ENCODE measurements at places on chromosomes 6 and 20. TPM values are rescaled to one million over a fixed set of nuclear protein-coding genes. Genes with fewer than 3 reads are reported as not detected.
A peak's percentile ranks its signal among the peaks of the same experiment; 100 is the strongest.

NT5E gene
- total RNA-seq = 280 TPM

TREM2 gene
- 0.59 TPM for total RNA-seq

IL17A gene
- not detected for total RNA-seq

PSORS1C2 gene
- total RNA-seq = not detected

MCCD1 gene
- total RNA-seq = not detected

CFB gene
- total RNA-seq = 26.8 TPM

SNRNP48 gene
- total RNA-seq = 15.9 TPM

- no peak for DNase-seq
Measured at GRCh38 chr20:4369119-4369797, 352.5 kb upstream of the PRND start.

DNA sequence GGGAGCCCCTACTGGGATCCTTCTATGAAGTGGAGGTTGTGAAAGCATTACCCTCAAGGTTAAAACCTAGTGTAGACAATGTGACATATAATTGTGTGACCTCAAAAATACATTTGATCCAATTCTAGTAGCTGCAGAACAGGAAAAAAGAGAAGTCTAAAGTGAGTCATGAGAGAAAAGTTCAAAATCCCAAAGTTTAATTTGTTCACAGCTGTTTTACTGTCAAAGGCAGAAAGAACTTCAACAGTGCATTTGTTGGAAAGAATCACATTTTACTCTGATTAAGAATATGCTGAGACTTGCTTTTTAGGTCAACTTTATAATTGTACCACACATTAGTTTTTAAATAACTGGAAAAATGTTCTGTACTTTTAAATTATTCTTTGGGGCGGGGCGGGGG lies 1027.4 kb upstream of the FLRT3 start:
- DNase-seq = no peak

DNA sequence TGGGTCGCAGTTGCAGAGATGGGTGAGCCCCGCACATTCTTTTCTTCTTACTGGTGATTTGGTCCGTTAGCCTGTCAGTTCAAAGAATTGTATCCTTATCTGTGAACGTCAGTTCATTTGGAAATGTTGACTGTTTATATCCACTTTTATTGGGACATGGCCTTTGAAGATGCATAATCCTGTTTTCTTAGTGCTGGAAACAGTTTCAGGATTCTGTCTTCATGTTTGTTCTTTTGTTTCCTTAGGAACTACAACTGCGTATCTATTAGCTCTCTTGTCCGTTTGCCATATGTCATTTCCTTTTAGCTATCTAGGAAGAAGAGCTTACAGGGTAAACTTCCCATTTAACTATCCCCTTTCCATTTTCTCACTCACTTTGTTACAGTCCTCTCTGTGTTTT lies 35.0 kb upstream of the TULP1 start:
- DNase-seq = no peak

DNA sequence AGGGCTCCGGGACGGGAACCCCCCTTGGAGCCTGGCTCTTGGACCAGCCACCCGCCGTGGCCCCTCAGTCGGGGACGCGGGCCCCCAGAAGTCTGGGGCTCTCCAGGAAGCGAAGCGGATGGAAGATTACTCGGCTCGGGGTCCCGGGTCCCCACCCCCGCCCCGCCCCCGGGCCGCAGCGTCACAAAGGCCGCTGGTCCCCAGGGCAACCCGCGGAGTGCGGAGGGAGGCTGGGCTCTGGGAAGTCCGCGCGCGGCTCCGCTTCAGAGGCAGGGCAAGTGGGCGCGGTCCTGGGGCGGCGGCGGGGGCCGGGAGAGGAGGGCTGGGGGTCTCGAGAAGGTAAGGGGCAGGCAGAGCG lies at the start of gene FNDC11:
Gene FNDC11, plus strand, starts transcription at position 227 of the 358 bp plus-strand sequence. CDS start 1,505 bp downstream, outside the sequence.
- DNase-seq = no peak

DNA sequence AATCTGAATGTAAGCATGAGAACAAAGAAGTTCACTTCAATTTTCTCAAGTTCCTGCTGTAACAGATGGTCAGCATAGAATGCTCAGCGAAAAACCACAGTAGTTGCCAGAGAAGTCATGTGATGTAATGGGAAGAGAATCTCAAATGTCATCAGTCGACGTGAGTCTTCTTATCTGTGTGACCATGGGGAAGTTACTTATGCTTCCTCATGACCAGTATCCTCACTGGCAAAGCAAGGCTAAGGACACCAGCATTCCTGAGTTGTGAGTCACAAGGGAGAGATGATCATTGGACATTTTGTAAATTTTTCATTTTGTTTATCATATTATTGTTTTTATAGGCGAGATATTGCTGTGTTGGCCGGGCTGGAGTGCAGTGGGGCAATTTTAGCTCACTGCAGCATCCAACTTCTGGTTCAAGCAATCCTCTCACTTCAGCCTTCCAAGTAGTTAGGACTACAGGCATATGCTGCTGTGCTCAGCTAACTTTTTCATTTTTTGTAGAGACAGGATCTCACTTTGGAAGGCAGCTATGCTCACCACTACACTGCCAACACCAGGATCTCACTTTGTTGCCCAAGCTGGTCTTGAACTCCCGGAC lies 21.9 kb downstream of the SGK1 start:
- DNase-seq = peak; percentile 92

DNA sequence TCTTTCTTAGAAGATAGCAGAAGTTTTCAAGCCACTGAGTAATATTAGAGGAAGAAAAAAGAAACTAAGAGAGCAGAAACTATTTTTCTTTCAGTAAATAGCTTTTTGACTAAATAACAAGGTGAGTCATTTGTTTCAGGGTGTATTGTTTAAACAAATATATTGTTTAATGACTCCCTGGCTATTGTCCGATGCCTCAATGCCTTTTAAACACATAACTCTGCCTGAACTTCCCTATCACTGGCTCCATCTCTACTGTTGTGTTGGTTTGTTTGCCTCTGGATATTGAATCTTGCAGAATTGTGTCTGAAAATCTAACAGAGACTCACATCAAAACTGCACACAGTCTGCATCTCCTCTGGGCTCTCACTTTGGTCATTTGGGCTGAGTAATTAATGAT lies 19.6 kb upstream of the CLIC5 start:
- DNase-seq = no peak

- DNase-seq = no peak
Measured at GRCh38 chr6:56435754-56436153, 188.4 kb upstream of the COL21A1 start.

DNA sequence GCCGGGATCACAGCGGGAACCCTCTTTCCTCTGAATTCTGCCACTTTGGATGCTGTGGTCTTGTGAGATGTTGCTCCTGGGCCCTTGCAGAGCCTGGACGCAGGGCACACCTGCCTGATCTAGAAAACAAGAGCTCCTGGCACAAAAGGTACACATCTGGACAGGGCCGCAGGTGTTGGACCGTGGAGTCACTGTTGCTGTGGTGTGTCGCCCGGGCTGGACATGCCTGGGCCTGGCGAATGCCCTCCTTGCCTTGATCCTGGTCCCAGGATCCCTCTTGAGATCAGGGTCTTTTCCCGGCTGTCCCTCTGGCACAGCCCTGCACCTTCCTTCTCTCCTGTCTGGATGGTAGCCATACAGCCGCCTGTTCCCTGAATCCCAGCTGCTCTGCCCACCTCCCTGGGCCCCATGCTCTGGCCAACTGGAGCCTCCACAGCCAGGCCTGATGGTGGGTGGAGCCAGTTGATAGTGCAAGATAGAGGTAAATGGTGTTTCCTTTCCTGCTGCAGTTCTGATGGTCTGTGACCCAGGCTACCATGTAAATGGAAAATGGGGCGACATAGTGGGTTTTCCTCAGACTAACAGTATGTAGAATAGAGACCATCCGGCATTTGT lies 5.0 kb downstream of the FOXP4 start:
- peak; percentile 35 for DNase-seq

GRCh38 chr20:15613530-15613929 lies 959.7 kb downstream of the KIF16B start:
- DNase-seq = no peak
